Brain pericyte (primary cell): ENCODE measurements at places on chromosomes 5 and 9.

GRCh38 chr5:179345183-179345432 is 153 bp downstream of the ADAMTS2 start:
- no peak for DNase-seq

DNA sequence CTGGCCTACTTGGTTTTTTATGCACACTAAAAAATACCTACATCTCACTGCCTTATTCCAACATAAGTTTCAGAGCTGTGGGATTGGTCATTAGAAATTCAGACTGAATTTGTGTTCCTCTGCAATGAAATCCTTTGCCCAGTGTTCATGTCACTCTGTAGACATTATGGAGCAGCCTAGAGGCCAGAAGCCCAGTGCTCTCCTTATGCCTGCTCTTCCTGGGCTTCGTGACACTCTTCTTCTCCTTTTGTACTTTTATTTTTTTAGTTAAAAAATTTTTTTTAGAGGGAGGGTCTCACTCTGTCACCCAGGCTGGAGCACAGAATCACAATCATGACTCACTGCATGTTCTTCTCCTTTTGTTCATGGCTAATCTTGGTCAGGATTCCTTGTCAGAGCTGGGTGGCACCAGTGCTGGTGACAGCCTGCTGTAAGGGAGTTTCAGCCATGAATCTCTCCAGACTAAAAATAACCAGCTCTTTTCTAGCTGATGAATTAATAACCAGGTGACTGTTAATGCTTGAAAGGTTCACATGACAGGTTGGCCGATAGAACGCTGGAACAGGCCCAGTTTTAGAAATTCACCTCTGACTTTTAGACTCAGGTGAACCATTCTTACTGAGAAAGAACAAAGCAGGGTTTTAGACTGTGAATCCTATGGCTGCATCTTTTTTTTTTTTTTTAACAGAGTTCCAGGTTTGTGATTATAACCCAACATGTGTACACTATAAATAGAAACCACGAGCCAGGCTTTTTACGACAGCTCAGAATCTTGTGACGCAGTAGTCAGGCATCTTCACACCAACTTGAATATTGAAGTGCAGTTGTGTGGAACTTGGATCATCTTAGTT is 34.1 kb upstream of the C5orf47 start:
- DNase-seq, result no peak

GRCh38 chr5:138870611-138871010 is 4.5 kb downstream of the LRRTM2 start:
- no peak for DNase-seq

DNA sequence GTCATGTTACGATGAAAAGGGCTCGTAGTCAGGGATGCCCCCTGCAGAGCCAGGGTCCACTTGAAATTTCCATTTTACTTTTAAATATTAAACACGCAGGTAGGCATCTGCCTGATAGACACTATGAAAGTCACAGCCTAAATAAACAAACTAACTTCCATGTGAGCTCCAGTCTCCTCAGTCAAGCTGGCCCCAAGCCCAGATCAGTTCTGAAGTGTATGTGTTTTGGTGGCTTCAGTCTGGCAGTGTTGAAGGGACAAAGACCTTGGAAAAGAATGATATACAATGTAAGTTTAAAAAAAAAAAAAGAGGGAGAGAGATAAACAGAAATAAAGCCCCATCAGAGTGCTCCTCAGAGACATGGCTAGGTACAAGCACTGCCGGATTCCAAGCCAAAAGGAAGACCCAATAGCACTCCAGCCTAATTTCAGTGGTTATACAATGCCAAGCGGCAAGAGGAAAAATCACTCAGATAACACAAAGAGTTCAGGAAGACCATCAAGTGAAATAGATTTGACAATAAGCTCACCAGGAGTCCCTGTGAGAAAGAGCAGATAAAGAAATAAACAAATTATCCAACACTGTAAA is 181.0 kb downstream of the BNC2 start:
- DNase-seq, result no peak

DNA sequence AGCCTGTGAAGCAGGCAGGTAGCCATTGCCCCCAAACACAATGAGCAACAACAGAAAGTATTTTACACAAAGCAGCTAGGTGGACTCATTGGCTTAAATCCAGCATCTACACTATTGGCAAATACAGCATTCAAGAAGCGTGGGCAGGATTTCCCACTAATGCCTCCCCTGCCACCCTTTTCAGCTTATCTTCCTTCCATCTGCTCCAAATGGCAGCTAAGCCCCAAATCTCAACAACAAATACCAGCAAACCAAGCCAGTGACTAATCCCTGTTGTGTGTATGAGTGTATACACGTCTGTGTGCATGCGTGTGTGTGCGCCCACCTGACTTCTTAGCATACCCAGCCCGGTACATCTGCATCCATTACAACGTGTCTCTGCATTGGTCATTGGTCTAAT is 151.2 kb upstream of the WWC1 start:
- DNase-seq, result no peak

- DNase-seq, result no peak
Measured at GRCh38 chr5:128777052-128777451, 188.2 kb upstream of the SLC27A6 start.

DNA sequence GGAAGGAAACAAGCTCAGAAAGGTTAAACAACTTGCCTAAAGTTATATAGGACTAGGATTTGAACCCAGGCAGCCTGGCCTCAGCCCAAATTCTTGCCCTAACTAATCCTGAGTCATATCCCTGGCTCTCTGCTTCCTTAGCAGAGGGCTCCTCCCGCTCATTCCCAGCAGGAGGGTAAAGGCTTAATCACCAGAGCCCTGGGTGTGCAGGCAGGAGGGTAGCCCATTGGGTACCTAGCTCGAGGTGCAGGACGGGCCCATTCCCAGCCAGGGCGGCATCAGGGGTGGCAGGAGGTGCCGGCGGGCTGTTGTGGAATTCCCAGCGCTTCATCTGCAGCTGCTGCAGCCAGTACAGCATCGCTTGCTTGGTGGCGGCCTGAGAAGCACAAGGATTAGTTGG is 3.9 kb downstream of the TBC1D2 start:
- DNase-seq, result no peak

GRCh38 chr5:44665101-44665701 is 143.5 kb upstream of the MRPS30 start:
- DNase-seq, result no peak

DNA sequence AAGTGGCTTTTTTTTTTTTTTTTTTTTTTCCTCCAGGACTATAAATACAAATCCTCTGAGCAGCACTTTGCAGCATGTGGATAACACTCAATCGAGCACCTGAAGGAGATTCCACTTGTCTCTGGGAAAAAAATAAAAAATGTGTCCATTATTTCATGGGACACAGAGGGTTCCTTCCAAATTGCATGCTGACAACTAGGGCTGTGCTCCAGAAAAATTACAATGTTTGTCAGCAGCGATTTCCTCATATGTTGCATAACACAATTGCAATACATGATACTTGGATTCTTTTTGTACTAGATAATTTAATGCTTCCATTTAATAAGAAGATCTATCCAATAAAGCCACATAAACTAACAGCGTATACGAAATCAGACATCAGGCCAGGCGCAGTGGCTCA is 84.4 kb downstream of the CDH18 start:
- no peak for DNase-seq

GRCh38 chr9:6199596-6199995 is 16.0 kb upstream of the IL33 start:
- DNase-seq, result no peak

GRCh38 chr5:115265220-115265619 is 2.5 kb upstream of the PGGT1B start:
- no peak for DNase-seq

DNA sequence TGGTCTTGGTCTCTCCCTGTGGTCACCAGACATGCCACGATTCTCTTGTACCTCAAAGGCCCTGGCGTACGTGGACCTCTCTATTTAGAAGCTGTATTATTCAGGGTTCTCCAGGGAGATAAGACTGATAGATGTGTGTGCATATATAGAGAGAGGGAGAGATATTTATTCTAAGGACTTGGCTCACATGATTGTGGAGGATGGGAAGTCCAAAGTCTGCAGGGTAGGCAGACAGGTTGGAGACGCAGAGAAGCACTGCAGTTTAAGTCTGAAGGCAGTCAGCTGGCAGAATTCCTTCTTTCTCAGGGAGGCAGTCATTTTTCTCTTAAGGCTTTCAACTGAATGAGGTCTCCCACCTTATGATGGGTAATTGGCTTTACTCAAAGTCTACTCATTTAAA is 16.3 kb downstream of the C9orf57 start:
- DNase-seq, result no peak

- DNase-seq, result no peak
Measured at GRCh38 chr5:112283943-112284929, 134.8 kb downstream of the EPB41L4A start.

DNA sequence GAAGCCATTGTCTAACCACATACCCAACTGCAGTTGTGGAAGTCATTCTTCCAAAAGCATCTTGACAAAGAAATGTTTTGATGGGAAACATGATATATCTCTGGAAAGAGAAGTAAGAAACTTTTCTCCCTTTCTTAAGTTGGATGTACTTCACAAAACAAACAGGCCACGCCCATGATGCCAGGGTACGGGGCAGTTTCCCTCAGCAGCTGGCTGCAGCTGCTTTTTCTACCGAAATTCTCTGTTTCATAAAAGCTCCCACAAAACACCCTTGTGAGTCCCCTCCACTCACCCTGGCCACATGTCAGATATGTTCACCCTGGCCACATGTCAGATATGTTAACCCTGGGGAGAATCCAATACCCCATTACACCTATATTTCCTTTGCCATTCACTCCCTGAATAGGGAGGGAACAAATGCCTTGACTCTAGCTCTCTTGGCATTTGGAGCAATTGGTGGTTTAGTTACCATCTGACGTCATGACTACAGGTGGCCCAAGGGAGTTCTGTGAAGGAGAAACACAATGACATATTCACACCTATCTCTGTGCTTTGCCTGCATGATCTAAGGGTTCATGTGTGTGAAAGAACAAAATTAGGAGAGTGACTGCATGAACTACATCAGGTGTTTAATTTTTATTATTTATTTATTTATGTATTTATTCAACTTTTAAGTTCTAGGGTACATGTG is 103.0 kb downstream of the AOPEP start:
- DNase-seq, result no peak

GRCh38 chr5:62457071-62457470 is 44.5 kb downstream of the IPO11 start:
- DNase-seq, result no peak

- no peak for DNase-seq
Measured at GRCh38 chr5:146788898-146789297, 89.7 kb downstream of the PPP2R2B start.

DNA sequence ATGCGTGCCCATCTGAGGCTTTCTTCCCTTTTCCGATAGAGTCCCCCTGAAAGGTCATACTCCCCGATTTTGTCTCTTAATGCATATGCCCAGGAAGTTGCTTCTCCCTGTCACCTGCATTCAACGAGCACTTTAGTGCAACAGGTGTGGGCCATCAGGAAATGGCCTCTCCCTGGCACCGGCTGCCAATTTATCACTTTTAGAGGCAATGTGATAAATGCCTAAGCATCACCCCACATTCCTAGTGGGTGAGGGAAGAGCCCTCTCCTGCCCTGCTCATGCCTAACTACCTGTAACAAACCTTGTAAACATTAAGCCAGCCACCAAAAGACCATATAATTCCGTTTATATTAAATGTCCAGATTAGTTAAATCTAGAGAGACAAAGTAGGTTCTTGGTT is 1.1 kb upstream of the SNAPC3 start:
- no peak for DNase-seq

- DNase-seq, result no peak
Measured at GRCh38 chr5:100803397-100803796, 99.7 kb downstream of the ST8SIA4 start.

- DNase-seq, result no peak
Measured at GRCh38 chr5:139693676-139694364, 45.7 kb downstream of the CXXC5 start.

DNA sequence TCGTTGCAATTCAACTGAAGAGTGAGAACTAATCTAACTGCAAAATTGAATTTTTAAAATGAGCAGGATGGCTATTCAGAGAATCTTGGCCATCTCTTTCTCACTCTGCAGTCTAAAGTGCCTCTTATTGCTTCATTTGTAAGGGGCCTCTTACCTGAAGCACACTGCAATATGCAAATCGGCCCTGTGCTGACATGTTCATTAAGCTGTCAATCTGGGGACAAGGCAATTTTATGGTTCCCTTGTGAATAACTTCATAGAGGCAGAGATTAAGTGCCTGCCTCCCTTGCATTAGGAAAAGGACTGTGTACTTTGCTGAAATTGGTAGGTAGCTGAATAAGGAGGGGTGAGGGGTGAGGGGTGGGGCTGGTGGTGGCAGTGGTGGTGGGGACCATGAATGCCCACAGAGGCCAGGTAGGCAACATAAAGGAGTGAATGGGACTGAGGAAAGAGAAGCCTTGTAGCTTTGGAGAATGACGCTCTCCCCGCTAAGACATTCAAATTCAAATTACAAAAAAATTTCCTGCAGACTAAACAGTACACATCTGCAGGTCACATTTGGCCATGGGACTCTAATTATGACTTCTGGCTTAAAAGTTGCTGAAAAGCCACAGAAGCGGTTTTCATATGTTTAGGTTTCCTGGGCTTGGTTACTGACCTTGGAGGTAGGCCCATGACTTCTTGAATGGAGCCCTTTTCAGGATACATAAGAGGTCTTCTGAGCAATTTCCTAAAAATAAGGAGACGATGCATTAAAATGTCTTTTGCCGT is 25.0 kb downstream of the TNFSF8 start:
- no peak for DNase-seq

DNA sequence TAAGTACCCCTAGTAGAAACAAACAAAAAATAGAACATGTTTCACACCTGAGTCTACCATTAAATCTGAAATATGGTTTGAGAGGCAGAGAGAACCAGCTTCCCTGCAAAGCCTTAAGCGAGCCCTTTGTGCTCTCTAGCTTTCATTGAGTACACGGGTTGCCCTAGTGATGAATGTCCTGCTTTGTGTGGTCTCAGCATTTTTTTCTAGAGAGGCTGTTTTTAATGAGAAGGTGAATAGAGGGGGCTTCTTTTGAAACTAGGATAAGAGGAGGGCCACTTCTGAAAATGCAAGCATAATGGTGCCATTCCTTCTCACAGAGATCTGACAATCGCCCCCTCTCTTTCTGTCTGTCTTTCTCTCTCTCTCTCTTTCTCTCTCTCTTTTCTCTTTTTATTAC is 131.3 kb downstream of the MACIR start:
- no peak for DNase-seq
